ENCODE measurements at places on chromosomes 12 and 14.

DNA sequence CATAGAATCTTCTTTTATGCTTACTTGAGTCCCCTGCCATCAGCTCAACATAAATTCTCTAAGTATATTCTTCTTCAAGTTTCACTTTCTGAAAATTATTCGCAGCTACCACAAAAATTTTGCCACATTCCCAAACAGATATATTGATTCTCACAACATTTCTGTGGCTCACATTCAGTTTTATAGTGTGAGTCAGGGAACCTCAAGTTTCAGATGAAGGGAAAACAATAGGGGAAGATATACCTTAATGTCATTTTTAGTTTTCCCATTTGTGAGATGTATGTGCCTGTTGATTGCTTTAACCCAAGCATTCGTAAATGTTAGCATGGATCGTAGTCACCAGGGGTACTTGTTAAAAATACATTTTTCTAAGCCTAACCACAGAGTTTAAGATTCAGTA, 465.8 kb downstream of the CCER1 start:
- DNase-seq, result no peak

DNA sequence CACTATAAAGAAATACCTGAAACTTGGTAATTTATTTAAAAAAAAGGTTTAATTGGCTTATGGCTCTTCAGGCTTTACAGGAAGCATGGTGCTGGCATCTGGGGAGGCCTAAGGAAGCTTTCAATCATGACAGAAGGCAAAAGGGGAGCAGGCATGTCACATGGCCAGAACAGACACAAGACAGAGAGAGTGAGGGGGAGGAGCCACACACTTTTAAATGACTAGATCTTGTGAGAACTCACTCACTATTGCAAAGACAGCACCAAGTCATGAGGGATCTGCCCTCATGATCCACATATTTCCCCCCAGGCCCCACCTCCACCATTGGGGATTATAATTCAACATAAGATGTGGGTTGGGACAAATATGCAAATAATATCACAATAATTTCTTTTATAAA, 355.6 kb downstream of the DAD1 start:
- no peak for DNase-seq

DNA sequence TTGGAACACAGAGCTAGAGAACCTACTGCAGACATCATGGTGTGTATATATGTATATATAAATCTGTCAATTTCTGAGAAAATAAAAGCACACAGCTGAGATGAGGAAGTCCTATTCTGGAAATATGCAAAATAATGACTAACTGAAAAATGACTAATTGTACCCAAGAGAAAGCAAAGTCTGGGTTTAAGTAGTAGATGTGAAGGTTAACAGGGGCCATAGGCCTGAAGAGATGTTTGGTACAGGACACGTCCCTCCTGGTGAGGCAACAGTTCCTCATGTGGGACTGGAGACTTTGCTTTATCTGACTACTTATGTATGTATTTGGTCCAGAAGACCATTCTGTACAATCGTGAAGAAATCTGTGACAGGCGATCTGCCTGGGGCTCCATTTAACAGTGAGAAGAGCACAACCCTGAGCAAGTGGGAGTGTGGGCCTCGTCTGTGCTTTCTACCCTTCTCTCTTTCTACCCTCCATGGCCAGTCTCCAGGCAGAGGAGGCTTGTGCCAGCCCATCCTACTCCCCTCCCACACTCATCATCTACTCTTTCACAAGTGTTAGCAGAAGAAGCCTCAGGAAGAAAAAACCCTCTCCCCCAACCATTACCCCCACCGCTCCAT, 67.5 kb downstream of the SLC41A2 start:
- DNase-seq, result no peak

- no peak for DNase-seq
Measured at GRCh38 chr12:66697404-66697803, 18.5 kb upstream of the GRIP1 start.

- no peak for DNase-seq
Measured at GRCh38 chr12:64663015-64663414, 52.7 kb downstream of the RASSF3 start.

DNA sequence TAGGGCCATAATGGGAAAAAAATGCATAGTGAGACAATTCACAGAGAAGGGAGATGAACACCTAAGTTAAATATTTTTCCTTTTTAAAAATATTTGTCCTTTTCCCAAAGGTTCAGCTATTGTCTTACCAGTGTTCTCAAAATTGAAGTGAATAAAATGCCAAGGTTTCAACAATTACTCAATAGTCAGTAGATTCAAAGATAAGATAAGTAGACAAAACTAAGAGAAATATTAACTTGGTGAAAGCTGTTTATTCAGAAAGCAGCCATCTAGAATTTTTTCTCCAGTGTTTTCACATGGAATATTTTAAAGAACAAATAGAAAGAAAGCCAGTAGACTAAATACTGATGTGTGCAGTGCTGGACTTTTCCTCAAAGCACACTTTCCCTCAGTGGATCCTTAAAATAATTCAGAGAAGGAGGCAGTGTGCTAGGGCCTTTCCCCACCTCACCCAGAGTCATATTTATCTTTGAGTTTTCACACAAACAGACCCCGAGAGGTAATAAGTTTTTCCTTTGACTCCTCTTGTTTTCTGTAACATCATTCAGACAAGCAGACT, 144.5 kb upstream of the PLEKHG7 start:
- DNase-seq, result no peak

DNA sequence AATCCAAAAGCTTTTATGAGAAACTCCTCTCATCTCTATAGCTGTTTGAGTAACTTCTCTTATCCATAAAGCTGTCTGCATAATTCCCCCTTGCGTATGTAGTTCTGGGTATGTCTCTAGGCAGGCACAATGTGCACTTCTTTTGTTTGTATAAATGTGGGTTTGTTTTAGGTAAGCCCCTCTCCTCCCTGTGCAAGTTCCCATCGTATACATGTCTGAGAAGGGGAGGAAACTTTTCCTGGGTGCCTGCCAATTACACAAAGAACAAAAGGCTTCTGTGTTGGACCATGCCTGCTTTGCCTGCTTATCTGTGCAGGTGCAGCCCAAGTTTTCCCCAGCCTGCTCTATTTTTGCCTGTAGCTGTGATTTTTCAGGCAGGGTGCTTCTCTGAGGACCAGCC, 96.7 kb downstream of the CCER1 start:
- no peak for DNase-seq

DNA sequence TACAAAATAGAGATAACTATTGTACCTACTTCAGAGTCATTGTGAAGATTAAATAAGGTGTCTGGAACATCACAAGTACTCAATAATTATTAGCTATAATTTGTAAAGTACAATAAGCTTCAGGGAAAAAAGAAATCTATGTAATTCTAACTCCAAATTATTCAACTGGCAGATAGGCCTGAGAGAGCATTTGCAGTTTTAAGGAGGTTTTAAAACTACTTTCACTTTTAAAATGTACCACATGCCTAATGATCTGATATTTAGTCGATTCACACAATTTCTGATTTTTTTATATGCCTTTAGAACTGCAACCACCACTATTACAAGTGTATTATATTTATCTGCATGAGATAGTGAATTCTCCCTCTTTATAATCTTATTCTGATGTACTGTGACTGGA, 24.9 kb upstream of the FRMD6 start:
- no peak for DNase-seq

DNA sequence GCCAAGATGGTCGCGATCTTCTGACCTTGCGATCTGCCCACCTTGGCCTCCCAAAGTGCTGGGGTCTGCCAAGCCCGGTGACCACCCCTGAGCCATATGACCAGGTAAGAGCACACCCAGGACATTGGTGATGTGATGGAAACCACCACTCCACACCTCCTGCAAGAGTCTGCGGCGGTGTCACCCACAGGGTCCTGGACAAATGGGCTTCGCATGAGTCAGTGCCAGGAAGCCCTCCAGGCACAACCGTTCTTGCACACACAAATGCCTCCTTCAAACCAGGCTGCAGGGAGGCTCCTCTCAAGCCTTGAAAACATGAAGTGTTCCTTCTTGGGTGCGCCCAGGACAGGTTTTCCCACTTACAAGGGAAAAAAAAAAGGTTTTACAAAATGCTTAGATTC, 16.6 kb downstream of the PITPNM2 start:
- DNase-seq, result no peak

GRCh38 chr12:46553911-46554310, 181.3 kb upstream of the SLC38A2 start:
- DNase-seq, result no peak

- no peak for DNase-seq
Measured at GRCh38 chr12:179131-179884, 34.6 kb downstream of the SLC6A12 start.

- no peak for DNase-seq
Measured at GRCh38 chr14:50099335-50099734, 17.0 kb downstream of the VCPKMT start.

DNA sequence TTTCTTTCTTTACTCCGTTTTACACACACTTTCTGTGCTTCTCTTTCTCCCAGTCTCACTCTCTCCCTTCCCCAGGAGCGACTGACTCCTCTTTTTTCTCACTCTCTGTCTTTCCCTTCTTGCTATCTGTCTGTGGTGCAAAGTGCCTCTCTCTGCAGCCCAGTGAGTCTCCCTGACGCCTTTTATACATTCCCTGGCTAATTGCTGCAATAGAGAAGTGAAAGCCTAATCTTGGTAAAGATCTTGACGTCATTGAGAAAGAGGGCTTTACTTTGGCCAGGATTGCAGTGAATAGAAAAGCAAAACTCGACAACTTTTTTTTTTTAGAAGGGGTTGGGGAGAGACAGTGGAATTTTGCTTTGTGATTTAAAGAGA, 706 bp upstream of the DIO2 start:
- DNase-seq, result no peak

- no peak for DNase-seq
Measured at GRCh38 chr14:74843653-74844052, 32.3 kb downstream of the PROX2 start.

- no peak for DNase-seq
Measured at GRCh38 chr12:51482929-51483697, 58.5 kb downstream of the SLC4A8 start.

- no peak for DNase-seq
Measured at GRCh38 chr12:77795699-77796098, 35.0 kb upstream of the NAV3 start.

DNA sequence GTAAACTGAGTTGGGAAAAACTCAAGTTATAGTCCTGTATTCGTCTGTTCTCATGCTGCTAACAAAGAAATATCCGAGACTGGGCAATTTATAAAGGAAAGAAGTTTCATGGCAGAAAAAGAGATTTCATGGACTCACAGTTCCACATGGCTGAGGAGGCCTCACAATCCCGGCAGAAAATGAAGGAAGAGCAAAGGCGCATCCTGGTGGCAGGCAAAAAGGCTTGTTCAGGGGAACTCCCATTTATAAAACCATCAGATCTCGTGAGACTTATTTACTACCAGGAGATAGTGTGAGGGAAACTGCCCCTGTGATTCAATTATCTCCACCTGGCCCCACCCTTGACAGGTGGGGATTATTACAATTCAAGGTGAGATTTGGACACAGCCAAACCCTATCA, 292.6 kb upstream of the SYT1 start:
- no peak for DNase-seq

DNA sequence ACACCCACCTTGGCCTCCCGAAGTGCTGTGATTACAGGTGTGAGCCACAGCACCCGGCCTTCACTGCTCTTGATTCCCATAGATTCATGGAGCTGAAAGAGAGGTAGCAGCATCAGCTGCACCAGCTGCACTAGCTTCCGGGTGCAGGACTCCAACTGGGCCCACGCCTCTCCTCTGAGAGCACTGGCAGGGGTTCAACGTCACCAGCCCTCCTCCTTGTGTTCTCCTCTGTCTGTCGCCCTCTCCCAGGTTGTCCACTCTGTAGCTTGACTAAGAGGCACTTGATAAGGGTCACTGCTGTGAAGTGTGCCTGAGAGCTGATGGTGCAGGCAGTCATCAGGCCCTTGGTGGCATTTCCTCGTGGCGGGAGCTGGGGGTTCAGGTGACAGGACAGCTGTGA, 28.3 kb downstream of the MLXIP start:
- no peak for DNase-seq

GRCh38 chr14:47596232-47596631, 79.2 kb downstream of the MDGA2 start:
- DNase-seq, result no peak

GRCh38 chr12:84660139-84660538, 252.5 kb downstream of the SLC6A15 start:
- no peak for DNase-seq

GRCh38 chr14:94129758-94130414, 482 bp upstream of the IFI27L2 start:
- DNase-seq, result peak; percentile 37

DNA sequence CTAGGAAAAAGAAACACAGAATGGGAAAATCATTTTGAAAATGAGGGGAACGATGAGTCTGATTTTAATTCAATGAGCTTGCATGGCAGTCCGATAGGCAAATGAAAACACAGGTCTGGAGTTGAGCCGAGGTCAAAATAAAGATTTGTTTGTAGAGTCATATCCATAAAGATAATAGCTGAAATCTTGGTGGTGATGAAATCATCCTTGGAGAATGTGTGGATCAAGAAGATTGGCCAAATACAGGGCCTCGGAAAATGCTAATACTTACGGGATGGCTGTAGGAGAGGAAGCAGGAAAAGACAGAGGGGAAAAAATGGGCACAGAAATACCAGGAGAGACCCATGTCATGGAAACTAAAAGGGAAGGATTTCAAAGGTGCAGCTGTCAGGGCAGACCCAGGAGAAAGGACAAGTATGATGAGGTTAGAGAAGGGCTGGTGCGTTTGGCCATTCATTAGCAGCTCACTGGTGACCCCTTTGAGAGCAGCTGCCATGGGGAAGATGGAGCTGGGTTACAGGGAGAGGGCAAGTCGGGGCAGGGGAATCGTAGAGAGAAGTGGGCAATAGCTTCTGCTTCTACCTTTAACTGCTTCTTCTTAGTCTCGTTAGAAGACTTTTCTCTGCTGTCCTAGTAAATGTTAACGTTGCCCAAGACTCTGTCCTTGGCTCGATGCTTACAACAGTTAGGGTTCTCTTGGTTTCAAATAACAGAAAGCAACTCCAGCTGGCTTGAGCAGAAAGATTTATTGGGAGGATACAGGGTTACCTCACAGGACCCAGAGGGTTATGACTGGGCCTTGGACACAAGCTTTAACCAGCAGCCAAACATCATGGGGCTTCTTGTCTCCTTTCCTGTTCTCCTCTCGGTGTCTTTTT, 161.8 kb downstream of the EFCAB11 start:
- no peak for DNase-seq

GRCh38 chr14:21098892-21099595, 589 bp upstream of the ZNF219 start:
- DNase-seq, result no peak

- DNase-seq, result no peak
Measured at GRCh38 chr12:90621927-90622326, 333.0 kb downstream of the CCER1 start.

Data from K562 (cell line).